Glomerular endothelial cell (primary cell): ENCODE measurements at places on chromosomes 6 and 20. TPM values are rescaled to one million over a fixed set of nuclear protein-coding genes. Genes with fewer than 3 reads are reported as not detected.

DNA sequence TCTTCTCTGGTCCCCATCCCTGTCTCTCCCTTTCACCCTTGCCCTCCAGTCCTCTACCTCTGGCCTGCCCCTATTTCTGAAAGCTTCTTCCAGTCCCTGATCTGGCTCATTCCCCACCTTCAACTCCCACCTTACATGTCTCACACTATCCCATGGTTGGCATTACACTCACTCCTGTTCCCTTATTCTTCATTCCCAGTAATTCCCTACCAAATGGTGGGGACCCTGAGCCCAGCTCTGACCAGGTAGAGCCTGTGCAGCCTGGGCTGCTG is 6.4 kb downstream of the TP53INP2 start:
- DNase-seq, result no peak

DNA sequence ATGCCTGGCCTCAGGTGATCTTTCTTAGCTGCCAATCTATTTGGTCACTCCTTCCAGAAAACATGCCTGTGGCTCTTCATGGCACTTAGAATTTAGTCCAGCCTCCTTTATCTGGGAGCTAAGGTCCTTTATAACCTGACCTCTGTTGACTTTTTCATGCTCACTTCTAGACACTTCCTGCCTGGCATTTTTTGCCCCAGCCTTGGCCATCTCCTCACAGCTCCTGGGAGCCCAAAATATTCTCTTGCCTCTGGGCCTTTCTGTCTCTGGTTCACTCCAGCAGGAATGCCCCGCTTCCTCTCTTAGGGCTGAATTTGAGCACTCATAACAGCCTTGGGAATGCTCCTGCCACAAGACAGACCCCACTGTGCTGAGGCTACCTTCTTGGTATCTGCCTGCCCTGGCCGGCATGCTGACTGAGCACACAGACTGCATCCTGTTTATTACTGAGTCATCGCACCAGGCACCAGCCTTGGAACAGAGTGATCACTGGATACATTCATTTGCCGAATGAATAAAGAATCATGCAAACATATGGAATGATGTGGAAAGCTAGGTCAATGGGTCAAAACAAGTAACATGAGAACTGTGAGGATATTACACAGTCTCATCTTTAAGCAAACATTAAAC is 5.8 kb upstream of the EEF1E1 start:
- peak; percentile 85 for DNase-seq

- DNase-seq, result no peak
These were observed 175.5 kb downstream of the PTPRT start for GRCh38 chr20:43014206-43014605.

- no peak for DNase-seq
These were observed 224.9 kb downstream of the ANKRD60 start for GRCh38 chr20:58003525-58003924.

DNA sequence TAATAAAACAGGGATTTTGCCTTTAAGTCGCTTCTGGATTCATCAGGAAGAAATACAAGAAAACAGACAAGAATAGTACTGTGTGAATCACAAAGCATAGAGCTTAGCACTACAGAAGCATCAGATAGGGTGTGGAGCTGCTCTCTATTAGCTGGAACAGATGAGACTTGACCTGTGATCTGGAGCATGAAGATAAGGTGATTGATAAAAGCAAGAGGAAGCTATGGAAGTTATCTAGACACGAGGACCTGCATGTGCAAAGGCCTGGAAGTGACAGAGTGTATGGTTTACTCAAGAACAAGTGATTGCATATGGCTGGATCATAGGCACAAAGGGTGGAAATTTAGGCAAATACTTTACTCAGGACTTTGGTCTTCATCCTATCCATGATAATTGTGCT is 112.9 kb upstream of the MLIP start:
- DNase-seq, result no peak

The NKX2-2 gene
- not detected in 2 replicates for total RNA-seq

The GHRH gene
- not detected in 2 replicates for total RNA-seq
